ENCODE measurements at places on chromosomes 13 and 19.

DNA sequence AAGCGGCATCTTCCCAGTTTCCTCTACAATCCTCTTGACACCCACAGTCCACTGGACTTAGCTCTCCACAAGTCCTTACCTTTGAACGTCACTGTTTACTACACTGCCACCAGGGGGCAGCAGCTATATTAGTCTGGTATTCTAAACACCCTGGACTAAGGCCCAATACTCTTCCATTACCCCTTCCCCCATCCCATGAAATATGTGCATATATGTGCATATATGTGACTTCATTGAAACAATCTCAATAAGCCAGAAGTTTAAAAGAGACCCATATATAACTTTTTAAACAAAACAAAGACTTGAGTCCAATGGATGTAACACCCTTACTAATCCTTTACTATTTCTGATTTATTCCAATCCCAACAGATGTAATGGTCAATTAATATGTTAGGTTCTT, 15.5 kb downstream of the GGACT start:
- DNase-seq: peak; percentile 78

DNA sequence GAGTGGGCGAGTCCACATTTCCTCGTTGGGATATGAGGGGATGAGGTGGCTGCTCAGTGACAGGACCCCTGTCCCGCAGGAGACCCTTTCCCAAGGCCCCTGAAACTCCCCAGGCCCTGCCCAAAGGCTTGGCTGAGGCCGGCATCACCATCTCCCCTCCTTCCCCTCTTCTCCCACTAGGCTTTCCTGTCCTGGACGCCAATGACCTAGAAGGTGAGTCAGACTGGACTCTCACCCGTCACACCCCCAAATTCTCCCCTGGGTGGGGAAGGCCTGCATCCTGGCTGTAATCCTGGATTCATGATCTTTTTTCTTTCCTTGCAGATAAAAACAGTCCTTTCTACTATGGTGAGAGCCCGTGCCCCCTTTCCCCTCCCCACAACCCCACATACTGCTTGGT, 5.3 kb downstream of the FXYD3 start:
- no peak for DNase-seq

DNA sequence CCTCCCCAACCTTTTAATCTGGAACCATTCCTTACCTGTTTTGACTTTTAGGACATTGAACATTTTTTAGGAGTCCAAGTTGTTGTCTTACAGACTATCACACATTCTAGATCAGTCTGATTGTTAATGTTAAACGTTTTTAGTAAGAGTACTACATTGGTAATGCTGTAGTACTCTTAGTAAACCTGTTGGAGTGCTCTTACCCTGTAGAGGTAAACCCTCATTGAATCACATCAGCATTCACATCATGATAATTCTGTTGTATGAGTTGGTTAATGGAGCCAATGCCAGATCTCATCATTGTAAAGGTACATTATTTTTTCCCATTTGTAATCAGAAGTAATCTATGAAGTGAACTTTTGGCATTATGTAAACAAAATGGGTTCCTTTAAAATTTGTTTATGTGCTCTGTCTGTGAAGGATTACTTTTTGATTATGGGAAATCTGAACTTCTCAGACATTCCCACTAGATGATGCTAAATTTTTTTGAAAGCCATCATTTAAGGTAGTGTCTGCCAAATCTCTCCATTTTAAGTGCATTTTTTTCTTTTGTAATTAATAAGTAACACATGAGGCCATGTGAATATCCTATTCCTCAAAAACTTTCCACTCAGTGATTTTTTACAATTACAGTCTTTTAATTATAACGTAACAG, 55.2 kb downstream of the VWA8 start:
- DNase-seq: no peak

DNA sequence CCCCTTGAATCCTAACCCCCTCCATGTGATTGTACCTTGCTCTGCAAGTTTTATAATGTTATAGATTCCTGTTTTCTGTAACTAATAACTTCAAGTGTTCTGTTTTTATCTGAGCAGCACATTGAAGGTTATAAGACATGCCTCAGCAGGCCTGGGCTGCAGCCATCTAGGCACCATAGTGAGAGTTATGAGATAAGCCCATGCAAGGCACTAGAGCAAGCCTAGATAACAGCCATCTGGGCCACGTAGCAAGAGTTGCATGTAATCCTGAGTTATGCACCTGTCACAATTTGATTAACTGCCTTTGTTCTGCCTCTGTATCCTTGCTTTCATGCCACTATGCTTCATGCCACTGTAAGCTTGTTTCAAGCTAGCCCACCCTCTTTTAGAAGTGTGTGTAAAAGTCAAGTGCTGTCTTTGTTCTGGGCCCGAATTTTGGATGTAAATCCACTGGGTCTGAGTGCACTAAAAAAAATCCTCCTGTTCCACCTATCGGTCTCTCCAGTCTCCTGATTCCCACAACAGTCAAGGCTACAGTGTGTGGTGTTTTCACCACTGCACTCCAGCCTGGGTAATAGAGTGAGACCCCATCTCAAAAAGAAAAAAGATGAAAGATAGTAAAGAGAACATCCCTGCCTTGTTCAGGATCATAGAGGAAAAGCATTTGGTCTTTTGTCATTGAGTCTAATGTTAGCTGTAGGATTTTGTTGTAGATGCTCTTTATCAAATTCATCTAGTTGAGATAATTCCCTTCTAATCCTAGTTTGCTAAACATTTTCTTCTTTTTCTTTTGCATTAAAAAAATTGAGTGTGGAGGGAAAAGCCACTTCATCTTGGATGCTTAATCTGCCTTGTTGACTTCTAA, 16.0 kb upstream of the KBTBD6 start:
- DNase-seq: peak; percentile 3

All from NCI-H1417 (cell line).